ENCODE measurements at places on chromosomes 3 and 15.

DNA sequence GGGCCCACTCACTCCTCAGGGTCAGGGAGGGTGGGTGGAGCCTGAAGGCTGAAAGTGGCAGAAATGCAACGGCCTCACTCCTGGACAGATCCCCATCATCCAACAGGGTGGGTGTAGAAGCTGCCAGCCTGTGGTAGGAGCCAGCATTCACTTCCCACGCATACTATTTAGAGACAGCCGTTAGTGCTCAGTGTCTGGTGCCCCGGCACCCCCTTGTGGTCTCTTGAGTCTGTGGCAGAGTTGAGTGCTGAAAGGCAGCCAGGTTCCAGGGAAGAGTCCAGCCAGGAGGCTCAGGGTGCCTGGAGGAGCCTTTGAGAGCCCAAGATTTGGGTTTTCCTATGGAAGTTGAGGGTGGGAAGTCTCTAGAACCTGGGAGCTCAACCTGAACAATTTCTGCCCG lies 2.1 kb upstream of the GNAT1 start:
- DNase-seq, result no peak

- peak; percentile 16 for DNase-seq
Observed at GRCh38 chr3:40645883-40646282, 121.1 kb downstream of the ZNF621 start.

DNA sequence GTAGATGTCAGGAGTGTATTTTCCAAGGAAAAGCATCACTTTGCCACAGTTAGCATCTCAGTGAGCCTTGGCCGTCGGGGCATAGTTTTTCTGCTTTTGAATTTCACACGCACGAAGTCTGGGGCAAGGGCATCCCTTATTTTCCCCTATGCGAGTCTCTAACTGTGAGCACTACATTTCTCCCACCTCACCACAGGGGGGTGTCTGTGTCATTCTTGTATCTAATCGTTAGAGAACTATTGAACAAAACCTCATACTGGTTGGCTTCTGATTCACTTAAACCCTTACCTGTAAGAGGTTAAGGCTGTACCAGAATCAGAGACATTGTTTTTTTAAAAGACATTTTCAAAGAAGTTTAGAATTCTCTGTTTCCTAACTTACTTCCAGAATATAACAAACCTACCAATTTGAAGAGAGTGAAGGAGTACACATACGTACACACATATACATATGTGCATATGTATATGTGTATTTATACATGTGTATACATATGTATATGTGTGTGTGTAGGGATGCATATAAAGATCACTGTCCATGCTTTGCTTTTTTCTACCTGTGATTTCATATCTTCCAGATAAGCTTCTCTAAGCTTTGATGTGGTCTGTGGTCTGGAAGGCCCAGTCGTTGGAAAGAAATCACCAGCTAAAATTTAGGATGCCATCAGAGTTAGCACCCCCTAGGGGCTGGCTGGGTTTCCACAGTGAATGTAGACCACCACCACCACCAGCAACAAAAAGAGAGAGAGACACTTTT lies 49.4 kb downstream of the MYZAP start:
- DNase-seq, result no peak

GRCh38 chr15:100216182-100216581 lies 125.6 kb downstream of the ADAMTS17 start:
- DNase-seq, result no peak

DNA sequence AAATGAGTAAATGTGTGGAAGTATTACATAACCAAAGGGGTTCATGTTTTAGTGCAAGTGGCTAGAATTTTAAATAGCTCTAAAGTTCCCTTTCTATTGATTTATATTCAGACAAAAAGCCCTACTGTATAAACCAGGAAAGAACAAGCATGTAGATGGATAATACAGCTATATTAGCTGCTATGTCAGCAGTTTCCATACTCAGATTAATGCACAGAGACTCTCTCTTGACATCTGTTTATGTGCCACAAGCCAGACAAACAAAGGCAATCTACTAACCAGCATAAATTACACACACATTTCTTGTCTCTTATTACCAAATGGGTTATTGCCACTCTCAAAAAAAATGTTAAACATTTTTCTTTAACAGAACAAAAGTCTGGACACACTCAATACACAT lies 760.1 kb upstream of the NECTIN3 start:
- DNase-seq, result no peak

DNA sequence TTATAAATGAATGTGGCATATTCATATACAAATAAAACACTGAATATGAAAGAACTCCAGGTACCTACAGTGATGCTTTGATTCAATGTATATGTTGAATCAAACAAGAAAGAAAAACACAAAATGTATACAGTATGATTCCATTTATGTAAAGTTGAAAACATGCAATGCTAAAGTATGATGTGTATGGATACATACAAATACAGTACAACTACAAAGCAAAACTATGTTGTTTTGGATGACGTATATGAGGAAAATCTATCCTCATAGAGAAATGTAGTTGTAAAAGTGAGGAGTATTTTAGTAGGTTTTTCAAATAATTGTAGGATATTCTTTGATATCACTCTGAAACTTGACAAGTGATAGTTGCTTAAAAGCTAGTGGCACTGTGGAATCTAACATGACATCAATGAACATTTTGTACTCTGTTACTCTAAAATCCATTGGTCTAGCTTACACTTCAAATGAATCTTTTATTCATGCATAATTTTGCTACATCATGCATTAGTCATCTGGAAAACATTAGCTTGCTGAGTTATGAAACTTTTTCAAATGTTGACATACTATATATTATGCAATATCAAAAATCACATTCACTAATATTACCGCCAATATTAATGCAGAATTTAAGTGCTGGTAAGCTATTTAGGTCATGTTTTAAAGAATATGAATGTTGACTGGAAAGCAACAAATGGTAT lies 278.1 kb upstream of the CHRNA7 start:
- no peak for DNase-seq

GRCh38 chr15:65286069-65286703 lies 497 bp downstream of the PARP16 start:
- DNase-seq, result no peak

DNA sequence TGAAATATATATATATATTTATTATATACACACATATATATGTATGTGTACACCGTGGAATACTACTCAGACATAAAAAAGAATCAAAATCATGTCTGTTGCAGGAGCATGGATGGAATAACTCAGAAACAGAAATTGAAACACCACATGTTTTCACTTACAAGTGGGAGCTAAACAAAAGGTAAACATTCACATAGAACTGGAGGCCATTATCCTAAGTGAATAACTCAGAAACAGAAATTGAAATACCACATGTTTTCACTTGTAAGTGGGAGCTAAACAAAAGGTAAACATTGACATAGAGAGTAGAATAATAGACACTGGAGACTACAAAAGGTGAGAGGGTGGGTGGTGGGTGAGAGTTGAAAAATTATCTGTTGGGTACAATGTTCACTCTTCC lies 171.5 kb upstream of the GOLIM4 start:
- DNase-seq, result no peak

DNA sequence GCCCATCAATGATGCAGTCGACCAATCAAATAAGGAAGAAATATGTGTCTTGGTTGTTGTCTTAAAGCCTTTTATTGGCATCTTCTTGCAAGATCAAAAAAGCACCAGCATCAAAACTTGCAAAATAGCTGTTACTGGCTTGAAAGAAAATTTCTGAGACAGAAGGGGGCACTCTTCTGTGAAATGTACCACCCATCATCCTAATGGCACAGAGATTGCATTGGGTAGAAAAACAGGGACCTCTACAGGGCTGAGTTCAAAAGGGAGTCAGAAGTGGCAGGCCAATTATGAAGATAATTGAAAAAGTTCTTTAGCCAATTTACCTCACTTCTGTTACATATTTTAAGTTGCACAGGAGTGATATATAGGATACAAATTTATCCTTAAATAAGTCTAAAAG lies 122.3 kb upstream of the GPR149 start:
- no peak for DNase-seq

DNA sequence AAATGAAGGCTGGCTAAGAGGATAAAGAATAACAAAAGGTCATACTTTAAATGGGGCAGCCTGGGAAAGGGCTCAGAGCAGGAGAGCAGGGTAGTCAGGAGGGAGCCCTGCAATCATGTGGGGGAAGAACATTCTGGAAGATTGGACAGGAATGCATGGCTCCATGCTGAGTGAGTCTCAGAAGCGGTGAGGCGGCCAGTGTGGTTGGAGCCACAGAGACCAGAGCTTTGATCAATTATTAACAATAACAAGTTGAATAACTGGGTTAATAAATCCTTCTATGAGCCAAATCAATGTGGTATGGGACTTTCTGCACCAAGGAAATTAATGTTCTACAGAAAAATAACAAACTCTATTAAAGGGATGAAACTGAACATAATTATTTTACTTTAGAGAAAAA lies 57.9 kb upstream of the DCUN1D1 start:
- DNase-seq, result no peak

DNA sequence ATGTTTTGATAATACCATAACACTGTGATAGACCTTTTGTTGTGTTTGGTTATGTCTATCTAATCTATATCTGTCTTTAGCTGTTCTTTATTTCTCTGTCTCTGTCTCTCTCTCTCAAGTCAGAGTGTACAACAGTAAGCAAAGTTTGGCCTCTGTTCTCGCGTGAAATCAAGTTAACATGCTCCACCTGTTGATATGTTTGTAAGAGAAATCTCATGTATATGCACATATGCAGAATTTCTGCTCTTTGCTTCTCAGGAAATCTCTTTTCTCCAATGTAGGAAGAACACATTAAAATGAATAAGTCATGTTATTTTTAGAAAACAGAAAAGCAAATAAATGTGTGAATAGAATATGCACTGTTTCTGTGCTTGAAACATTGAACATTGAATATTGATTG lies 425.5 kb upstream of the SEMA6D start:
- DNase-seq, result no peak
